Suppressor macrophage (primary cell): ENCODE measurements at places on chromosomes 16 and 17.

- DNase-seq = no peak
These were observed 24.8 kb downstream of the TRPV3 start for GRCh38 chr17:3532859-3533142.

GRCh38 chr17:80213643-80213975 lies 6.5 kb downstream of the SGSH start:
- no peak for DNase-seq

DNA sequence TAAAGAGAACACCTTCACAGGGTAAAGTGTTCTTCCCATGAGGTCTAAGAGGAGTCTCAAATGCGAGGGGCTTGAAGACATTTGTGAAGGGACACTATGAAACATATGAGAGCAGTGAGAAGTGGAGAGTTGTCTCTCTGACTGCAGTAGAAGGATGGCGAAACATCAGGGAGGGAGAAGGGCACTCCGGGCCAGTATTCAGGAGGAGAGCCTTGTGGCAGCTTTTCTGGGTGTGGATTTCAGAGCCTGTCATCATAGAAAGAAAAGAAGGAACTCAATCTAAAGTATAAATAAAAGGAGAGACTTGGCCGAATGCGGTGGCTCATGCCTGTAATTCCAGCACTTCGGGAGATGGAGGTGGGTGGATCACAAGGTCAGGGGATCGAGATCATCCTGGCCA lies 117.2 kb downstream of the RBFOX1 start:
- no peak for DNase-seq

- DNase-seq = peak; percentile 90
These were observed 398.7 kb downstream of the XYLT1 start for GRCh38 chr16:17072104-17072503.

DNA sequence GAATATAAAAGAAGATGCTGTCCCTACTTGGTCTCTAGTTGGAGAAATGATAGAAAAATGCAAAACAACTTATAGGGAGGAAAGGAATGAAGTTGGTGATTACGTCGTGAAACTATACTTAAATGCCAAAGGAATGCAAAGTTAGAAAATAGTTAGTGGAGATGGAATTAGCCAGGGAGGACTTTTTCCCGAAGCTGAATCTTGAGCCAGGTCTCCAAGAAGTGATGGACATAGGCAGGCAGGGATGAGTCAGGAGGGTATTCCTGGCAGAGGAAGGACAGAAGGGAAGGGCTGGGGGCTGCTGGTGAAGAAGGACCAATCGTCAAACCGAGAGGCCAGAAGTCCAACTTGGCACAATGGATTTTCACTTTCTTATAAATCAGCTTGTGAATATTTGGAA lies 1.8 kb downstream of the SNTB2 start:
- DNase-seq = no peak

- no peak for DNase-seq
These were observed 67.5 kb downstream of the KLHDC4 start for GRCh38 chr16:87698241-87698640.

- DNase-seq = no peak
These were observed 340.7 kb upstream of the DYNLRB2 start for GRCh38 chr16:80200079-80200478.

- DNase-seq = peak; percentile 76
These were observed 1.4 kb downstream of the NOTUM start for GRCh38 chr17:81959362-81960129.

DNA sequence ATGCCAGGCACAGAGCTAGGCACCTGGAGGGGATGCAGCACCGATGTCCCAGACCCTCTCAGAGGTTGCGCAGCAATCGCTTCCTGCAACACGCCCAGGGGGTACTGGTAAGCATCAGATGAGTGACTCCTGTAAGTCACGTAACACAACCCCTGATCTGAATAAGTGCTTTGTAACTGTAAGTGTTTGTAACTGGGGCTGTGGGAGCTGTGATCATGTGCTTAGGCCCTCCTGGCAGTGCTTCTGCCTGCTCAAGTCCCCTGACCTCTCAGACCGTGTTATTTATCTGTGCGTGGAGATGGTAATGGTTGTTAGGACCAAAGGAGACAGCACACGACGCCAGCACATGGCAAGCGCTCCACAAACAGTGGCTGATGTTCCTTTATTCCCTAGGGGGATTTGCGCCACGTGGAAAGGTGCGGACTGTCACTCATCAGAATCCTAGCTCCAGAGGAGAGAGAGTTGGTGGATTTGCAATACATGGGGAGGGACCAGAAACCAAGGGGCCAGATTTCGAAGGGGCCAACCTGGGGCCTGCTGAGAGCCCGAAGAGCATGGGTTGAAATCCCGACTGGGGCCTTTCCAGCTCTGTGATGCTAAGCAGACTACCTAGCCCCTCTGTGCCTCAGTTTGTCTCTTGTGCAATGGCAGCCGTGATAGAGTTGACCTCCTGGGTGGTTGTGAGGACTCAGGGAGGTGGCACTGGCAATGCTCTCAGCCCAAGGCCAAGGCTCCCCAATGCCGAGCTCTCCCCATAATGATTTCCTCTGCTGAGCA lies 151.8 kb downstream of the IRF8 start:
- no peak for DNase-seq

- peak; percentile 74 for DNase-seq
These were observed 5.4 kb downstream of the ALYREF start for GRCh38 chr17:81885869-81886548.

DNA sequence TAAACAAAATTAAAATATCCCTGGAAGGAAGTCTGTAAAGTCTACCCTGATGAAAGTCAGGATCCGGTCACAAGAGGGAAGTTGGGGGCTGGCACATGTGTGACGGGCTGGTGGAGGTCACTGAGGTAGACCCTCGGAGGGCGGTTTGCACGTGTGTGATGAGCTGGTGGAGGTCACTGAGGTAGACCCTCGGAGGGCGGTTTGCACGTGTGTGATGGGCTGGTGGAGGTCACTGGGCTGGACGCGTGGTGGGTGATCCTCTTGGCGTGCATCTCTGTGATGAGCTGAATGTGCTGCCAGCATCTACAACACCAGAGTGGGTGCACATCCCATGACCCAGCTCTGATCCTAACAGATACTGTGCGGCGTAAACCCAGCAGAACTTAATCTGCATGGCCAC lies 43.7 kb upstream of the METRNL start:
- DNase-seq = no peak

DNA sequence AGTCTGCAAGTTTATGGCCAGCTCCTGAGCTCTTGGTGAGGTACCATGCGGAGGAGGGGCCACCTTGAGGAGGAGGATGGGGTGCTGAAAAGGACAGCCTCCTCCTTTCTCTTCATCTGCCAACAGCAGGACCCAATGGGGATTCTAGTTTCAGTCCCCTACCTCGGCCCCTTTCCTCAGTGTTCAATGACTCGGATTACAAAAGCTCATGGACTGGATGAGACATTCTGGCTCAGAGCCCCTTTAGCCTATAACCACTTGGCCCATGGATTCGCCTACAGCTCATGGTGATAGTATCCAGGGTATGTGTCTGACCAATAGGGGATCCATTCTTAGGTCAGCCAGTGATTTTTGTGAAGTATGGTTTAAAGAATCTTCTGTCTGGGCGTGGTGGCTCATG lies 8.5 kb upstream of the PIK3R6 start:
- DNase-seq = peak; percentile 4

- DNase-seq = no peak
These were observed 148.0 kb downstream of the CCT6B start for GRCh38 chr17:34813290-34813689.

DNA sequence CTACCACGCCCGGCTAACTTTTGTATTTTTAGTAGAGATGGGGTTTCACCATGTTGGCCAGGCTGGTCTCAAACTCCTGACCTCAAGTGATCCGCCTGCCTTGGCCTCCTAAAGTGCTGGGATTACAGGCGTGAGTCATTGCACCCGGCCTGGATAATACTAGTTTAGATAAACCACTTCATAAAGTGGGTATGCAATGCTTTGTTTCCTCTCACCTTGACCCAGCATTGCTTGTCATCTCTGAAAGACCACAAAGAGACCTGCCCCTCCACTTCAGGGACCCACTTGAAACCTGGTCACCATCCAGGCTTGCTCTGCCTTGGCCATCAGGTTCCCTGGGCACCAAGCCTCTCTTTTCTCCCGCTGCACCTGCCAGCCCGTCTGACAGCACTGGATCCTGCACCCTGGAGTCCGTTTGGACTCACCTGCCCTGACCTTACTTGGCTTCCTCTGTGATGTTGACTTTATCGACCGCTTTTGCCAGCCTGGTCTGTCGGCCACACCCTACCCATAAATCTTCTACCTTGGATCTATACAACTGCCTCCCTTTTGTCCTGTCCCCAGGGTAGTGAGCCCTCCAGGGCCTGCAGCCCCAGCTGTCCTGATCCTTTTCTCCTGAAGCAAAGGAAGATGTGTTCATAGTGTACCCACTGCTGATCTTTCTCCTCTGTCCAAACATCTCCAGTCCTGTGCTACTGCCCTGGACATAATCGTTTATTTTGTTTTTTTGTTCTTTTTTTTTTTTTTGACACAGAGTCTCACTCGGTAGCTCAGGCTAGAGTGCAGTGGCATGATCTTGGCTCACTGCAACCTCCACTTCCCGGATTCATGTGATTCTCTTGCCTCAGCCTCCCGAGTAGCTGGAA lies 12.7 kb upstream of the ZG16 start:
- DNase-seq = no peak

DNA sequence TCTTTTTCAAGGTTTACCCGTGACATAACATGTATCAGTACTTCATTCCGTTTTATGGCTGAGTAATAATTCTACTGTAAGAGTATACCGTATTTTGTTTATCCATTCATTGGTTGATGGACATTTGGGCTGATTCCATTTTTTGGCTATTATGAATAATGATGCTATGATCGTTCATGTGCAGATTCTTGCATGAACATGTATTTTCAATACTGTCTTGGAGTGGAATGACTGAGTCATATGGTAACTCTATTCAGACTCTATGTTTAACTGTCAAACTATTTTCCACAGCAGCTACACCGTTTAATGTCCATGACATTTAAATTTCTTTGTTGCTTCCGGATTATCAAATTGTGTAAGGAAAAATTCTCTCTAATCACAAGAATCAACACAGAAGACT lies 17.9 kb downstream of the BFAR start:
- no peak for DNase-seq

GRCh38 chr16:79595931-79596450 lies 4.5 kb downstream of the MAF start:
- no peak for DNase-seq

DNA sequence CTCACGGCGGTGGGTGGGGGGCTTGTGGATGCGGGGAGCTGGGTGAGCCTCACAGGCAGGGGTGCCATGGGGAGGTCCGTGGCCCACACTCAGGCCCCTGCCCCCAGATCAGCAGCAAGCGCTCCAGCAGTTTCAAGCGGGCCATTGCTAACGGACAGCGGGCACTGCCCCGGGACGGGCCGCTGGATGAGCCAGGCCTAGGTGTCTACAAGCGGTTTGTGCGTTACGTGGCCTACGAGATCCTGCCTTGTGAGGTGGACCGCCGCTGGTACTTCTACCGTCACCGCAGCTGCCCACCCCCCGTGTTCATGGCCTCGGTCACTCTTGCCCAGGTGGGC lies 1.1 kb downstream of the RHBDL1 start:
- no peak for DNase-seq

DNA sequence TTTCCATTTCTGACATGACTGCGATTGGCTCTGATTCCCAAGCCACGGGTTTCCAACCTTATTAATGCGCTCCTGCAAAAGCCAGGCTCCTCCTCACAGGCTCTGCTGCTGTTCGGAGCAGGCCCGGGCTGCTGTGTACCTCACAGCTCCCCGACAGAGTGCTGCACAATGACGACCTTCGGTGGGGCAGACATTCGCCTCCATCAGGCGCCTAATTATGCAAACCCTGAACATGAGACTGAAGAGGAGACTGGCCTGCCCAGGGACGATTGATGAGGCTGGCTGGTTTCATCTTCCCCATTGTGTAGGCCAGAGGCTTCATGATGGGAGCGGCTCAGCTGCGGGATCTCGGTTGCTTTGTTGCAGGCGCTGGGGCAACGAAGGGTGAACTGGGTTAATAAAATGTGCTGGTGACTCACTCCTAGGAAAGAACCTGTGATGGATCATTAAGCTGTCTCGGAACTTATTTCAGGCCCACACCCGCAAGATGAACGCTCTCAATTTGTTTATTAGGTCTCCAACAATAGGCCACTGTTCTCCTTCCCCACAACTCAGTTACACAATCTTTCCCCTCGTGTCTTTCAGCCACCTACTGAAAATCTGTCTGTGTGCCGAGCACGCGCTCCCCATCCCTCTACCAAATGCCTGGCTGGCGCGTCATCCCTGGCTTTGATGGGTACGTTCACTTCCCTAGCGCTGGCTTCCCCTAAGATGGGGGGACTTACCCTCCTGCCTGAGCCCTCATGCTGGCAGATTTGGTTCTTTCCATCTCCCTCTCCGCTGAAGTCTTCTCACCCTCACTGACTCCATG lies 27.2 kb upstream of the TOB1 start:
- peak; percentile 40 for DNase-seq

- DNase-seq = no peak
These were observed 775 bp upstream of the PAGR1 start for GRCh38 chr16:29815032-29815721.

DNA sequence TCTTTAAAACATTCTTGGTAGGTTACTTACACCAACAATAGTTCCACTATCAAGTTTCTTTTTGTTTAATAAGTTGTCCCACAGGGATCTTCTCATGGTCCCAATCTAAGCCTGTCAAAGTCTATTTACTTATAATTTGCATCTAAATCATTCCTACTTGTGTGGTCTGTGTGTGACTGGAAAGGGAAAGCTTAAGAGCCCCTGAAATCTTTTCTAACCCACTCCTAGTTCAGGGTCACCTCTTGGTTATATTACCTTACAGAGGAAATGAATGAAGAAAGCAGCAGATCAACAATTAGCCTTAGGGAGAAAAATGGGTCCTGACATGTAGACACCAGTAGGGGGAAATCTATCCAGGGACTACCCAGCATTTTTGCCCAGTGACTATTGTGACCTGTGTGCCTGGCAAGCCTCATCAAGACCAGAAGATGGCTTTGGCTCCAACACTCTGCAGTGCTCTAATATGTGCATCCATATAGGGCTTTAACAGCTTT lies 110.4 kb upstream of the HAS3 start:
- no peak for DNase-seq

DNA sequence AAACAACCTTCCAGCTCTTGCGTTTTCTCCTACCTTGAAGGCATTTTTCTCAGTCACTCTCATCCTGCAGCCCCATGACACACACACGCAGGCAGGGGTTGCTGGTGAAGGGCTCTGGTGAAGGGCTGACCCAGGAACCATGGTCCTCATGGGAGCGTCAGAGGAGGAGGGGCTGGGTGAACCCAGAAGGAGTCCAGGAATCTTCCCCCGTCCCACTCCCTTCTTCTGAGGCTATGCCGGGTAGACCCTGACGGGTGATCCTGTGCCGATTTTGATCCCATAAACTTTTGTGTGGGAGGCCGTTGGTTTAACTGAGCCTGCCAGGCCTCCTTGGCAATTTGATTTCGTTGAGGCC lies 278.4 kb upstream of the FOXF1 start:
- no peak for DNase-seq

DNA sequence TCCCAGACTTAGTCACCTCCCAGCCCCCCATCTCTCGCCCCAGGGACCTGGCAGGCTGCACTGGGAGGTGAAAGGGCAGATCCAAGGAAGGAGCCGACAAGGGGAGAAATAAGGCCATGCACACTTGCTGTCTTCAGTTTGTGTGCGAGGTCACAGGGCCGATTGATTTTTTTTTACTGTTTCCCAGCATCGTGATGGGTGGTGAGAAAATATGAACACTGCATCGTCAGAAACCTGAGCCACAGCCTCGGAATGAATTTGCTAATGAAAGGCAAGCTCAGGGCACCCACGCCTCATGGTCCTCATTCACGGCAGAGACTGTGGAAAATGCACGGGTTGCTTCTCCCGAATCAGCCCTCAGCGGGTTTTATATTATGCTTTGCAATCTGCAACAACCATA lies 98.0 kb downstream of the SOCS1 start:
- no peak for DNase-seq
